Activated naive CD4-positive, alpha-beta T cell treated with Interleukin-2 at 50 U/mL for 16 hours (primary cell): ENCODE measurements at places on chromosomes 13 and 19.
A peak's percentile ranks its signal among the peaks of the same experiment; 100 is the strongest.

- no peak for DNase-seq
Observed at GRCh38 chr13:33543631-33544265, 258.2 kb upstream of the STARD13 start.

DNA sequence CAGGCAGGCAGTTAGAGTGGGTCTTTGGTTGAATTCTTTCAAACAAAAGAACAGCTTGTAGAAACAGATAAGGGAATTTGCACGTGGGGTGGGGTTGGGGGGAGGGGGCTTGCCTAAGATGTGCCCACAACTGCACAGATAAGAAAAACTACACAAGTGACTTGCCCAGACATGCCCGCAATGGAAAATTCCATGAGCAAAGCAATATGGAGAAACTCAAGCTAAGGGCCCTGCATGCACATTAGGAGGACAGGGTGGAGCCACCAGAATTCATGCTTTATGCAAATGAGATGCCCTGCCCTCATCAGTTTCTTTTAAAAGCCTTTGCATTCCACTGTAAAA is 755.6 kb upstream of the MIR17HG start:
- DNase-seq: no peak

GRCh38 chr13:47929156-47929555 is 71.9 kb downstream of the SUCLA2 start:
- DNase-seq: no peak

GRCh38 chr19:1567116-1567847 is 843 bp downstream of the MEX3D start:
- DNase-seq: no peak

- DNase-seq: no peak
Observed at GRCh38 chr19:30240904-30241695, 131.1 kb upstream of the ZNF536 start.

DNA sequence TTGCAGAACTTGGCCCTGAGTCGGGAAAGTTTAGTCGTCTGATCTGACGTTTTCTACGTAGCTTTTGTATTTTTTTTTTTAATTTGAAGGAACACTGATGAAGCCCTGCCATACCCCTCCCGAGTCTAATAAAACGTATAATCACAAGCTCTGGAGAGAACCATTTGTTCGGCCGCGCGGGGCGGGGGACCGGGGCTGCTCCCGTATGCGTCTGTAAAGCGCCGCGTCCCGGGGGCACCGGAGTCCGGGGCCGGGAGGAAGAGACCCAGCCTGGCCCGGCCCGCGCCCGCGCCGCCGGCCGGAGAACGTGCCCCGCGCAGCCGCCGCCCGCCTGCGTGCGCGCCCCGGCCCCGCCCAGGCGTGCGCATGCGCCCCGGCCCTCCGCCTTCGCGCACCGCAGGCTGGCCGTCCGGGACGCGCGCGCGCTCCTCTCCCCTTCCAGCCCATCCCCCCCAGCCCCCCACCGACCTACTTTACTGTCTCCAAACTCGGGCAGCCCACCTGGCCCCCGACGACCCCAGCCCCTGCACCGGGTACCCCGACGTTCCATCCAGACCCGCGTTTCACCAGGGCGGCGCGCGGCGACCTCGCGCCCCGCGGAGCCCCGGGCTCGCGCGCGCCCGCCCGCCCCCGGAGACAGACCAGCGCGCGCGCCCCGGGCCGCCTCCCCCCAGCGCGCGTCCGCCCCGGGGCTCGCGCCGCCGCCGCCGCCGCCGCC is 785 bp upstream of the USF2 start:
- peak; percentile 76 for DNase-seq

DNA sequence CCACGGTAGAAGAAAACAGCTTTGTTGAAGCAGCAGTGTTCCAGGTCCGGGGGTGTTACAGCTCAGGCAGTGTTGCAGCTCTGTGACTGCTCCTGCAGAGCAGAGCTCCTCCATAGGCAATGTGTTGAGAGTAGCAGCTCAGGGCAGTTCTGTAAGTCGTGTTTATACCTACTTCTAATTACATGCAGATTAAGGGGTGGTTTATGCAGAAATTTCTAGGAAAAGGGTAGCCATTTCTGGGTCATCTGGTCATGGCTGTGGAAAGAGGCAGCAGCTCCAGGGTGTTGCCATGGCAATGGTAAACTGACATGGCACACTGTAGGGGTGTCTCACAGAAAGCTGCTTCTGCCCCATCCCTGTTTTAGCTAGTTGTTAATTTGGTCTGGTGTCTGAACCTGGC is 316.4 kb downstream of the GPC5 start:
- DNase-seq: no peak

GRCh38 chr13:45416516-45417128 is 1.6 kb downstream of the SLC25A30 start:
- DNase-seq: no peak
